ENCODE measurements at places on chromosomes 5 and 9.

- no peak for DNase-seq
These were observed 115.4 kb downstream of the KIF4B start for GRCh38 chr5:155128786-155129512.

DNA sequence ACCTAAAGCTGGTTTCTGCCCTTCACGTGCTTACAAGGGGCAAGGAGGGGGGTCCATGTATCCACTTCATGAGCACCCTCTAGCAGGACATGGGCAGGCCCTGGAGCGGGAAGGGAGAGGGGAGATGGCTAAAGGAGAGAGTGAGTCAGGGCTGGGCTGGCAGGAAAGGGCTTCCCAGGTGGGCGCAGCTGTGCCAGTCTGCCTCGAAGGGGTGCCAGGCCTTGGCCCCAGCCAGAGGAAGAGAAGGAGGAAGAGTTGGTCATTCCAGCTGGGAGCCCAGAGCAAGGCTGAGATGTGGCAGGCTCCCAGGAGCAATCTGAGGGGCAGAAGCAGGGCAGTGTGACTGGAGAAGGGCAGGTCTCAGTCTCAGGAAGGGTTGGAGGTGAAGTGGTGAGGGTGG is 24.7 kb downstream of the TRIM14 start:
- DNase-seq, result no peak

GRCh38 chr5:179819296-179820126 is 1.2 kb upstream of the SQSTM1 start:
- DNase-seq, result peak; percentile 28

GRCh38 chr5:73254642-73255041 is 81.6 kb downstream of the TMEM174 start:
- DNase-seq, result no peak

- DNase-seq, result no peak
These were observed 78.8 kb downstream of the GABRB2 start for GRCh38 chr5:161467703-161468102.

- no peak for DNase-seq
These were observed 18.7 kb downstream of the SLC46A2 start for GRCh38 chr9:112872019-112872418.

DNA sequence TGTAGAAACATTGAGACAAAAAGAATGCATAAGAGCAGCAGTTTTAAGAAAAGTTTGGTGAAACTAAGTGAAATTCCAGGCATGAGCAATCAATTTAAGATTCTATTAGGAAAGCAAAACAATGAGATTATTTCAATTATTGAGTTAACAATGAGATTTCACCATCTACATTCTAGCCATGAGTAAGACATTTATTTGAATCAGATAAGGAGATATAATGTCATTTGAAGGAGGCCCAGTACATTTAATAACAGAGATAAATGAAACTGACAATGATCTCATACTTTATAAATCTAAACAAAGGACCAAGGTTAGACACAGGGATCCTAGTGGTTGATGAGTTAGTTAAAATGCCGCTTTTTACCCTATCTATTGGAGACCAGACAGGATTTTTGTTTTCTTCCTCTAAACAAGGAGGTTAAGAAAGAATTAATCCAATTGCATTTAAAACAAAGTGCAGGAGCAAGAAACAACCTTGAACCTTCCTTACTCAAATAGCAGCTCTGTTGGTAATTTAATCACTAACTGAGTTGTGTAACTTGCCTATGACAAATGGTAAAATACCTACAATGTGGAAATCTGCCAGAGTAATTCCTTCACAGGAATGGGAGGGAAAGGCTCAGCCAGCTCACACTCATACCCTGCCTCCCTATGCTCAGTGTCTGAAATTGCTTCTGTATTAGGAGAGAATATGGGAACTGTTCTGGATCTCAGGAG is 103.5 kb upstream of the NR3C1 start:
- DNase-seq, result no peak

DNA sequence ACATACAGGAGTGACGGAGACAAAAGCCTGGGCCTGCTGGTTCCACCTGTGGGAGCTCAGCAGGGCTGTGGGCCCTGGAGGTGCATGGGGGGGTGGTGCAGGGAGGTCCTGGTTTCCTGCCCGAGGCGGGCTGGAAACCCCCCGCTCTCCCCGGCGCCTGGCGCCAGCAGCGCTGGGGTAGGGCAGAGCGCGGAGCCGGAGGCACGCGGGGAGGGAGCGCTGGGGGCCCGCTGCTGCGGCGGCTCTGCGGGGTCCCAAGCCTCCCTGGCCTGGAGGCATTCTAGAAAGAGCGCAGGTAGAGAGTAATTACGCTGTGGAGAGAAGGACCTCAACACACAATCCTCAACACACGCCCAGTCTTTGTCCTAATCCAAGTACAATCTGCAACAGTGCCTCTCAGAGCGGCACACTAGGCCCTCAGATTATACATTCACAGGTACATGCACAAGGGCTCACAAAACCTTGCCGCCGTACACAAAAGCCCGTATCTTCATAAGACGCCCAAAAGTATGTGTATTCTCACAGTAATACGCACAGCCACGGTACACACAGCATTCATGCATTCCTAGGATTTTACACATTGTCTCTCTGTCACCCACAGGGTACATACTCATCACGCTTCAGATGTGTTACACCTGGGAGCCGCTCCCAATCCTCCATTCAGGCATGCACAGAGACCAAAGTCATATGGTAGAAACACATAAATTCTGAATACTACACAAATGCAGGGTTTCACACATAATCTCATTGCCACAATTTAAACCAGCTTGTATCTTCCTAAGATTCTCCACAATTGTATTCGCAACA is 2.1 kb upstream of the HAND1 start:
- no peak for DNase-seq

DNA sequence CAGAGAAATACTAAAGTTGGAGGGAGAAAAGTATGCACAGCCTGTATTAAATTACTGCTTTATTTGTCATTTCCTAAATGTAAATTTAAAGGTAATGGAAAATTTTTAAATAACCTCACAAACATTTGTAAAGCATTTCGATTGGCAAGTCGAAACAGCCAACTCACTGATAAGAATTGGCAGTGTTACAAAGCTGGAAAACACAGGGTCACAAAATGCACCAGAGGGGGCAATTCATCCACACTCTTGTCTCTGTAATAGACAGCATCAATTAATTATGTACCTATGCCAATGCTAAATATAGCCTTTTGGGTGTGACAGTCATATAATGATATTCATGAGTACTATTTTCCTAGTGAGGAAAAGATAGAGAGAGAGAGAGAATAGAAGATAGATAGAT is 140.6 kb upstream of the PRLR start:
- no peak for DNase-seq

DNA sequence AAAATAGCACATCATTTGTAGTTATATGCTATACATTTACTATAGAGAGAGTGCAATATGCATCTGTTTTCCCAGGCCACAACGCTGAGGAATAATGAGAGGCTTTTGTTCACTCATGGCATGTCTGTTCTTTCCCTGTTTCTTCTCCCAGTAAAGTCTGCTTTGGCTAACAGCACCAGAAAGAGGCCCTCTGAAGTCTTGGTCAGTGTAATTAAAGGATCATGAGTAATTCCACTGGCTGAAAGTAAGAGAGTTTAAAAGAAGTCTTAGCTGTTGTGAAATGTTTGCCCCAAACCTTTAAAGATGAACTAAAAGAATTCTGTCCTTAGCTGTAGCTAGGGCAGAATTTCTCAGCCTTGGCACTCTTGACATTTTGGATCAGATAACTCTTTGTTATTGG is 228.8 kb downstream of the TLE4 start:
- DNase-seq, result no peak

DNA sequence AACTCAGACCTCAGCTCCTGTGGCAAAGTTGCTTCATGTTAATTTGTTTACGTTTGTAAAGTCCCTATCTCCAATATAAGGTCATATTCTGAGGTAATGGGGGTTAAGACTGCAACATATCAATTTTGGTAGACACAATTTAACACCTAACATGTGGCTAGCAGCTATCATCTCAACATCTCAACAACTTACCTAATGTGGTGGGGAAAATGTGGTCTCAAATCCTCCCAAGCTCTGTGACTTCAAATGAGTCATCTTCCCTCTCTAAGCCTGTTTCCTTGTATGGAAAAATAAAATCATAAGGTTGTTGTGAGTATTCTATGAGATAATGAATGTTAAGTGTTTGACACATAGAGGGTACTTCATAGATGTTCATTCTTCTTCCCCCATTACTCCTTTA is 443.3 kb downstream of the CDK5RAP2 start:
- no peak for DNase-seq

GRCh38 chr9:35158501-35159280 is 3.1 kb upstream of the UNC13B start:
- no peak for DNase-seq

Data from activated effector memory CD4-positive, alpha-beta T cell treated with Interleukin-2 at 50 U/mL for 16 hours (primary cell).